ENCODE measurements at places on chromosomes 3 and 15. TPM values are rescaled to one million over a fixed set of nuclear protein-coding genes. Genes with fewer than 3 reads are reported as not detected.

DNA sequence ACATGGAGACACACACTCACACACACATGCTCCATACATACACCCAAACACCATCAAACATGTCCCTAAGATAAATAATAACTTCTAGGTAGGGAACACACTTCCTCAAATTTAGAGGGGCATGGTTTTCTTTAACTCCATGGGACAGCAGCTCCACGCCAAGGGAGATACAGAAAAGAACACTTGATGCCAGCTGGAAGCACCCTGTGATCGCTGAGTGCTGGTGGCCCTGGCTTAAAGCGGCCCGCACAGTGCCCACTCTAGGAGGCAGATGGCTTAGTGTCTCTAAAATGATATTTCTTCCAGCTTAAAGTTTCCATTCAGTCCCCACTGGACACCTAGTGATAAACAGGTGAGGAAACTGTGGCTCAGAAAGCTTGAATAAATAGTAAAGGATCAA is 232.9 kb downstream of the UACA start:
- no peak for DNase-seq

The MAPKBP1 gene
- polyA plus RNA-seq: 19.7 TPM

The GP5 gene
- polyA plus RNA-seq: 0.40 TPM

The CAMK2N2 gene
- 0.25 TPM for polyA plus RNA-seq

The SERPINI2 gene
- polyA plus RNA-seq: 1.9 TPM

Measured in left kidney (tissue), 8 donors.